GM19239 (cell line): ENCODE measurements at places on chromosomes 5 and 9.

DNA sequence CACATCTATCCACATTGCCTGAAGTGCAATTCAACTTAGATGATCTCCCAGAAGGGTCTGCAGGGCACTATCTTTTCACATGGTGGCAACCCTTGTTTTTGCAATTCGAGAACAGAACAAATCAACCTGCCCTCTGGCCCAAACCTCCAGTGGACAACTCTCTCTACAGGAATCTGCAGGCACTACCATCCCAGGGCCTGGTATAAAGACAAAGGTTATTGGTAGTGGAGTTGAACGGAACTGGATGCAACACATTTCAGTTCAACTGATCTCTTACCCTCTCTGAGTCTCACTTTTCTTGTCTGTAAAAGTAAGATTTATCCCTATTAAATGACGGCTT, 153.2 kb upstream of the EGFLAM start:
- no peak for DNase-seq

DNA sequence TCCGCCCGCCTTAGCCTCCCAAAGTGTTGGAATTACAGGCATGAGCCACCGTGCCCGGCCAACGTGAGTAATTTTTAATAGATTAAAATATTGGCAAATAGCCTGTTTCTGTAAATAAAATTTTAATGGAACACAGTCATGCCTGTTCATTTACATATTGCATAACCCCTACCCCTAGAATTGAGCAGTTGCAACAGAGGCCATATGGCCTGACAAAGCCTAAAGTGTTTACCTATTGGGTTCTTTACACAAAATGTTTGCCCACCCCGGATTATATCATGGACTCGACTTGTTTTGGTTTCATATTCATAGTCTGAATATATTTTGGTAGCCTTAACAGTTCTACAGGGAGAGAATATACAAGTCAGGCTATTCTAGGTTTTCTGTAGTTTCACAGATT, 5.3 kb downstream of the NSA2 start:
- no peak for DNase-seq

- no peak for DNase-seq
These were observed 709 bp downstream of the WHRN start for GRCh38 chr9:114504341-114505186.

DNA sequence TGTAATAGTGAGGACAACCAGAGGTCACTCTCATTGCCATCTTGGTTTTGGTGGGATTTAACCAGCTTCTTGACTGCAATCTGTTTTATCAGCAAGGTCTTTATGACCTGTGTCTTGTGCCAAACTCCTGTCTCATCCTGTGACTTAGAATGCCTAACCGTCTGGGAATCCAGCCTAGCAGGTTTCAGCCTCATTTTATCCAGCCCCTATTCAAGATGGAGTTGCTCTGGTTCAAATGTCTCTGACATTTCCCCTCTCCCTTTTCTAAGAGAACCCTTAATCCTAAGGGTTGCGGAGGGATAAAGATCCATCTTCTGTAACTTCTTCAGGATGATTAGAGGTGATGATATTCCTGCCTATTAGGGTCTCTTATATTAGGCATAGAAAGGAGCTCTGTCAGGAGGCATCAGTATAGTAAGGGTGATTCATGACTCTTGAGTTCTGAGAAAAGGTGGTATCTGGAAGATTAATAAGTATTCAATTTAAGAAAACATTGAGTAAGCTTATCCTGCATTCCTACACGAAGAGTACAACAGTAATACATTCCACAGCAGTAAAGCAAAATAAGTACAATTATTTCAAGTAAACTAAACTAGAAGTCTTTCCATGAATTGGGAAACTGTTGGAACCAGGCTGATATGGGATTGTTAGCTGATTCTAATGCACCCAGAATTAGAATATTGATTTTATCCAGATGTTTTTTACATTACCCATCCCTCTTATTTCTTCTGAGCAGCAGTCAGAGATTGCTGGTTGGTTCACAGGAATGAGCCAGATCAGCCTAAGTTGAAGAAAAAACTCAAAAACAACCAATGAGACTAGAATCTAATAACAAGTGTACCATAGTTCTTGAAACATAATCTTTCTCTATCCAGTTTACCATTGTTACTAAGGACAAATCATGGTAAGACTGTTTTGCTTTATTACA, 39.9 kb downstream of the SHC3 start:
- no peak for DNase-seq

DNA sequence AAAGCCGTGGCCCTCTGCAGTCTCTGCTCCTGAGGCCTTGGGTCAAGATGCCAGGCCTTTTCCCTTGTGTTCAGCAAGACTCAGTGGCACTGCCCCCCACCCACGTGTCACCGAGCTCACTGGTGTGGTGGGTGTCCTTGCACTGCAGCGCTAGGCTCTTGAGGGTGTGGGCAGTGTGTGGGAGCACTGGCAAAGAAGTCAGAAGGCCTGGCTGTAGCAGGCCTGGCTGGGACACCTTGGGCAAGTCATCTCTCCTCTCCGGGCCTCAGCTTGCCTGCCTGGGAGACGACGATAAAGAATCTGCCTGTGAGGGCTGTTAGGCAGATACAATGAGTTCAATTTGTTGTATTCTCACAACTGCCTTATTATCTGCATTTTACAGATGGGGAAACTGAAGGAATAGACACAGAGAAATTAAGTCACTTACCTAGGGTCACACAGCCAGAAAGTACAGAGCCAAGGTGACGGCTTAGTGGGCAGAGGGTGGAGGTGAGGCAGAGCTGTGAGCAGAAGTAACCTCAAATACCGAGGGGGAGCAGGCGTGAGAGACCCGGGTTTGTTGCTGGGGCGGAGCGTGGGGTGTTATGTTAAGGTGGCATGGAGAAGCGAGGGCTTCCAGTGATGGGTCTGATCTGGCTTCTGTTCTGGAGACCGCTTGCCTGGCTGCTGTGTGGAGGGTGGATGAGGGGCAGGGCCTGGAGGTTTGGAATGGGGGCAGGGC, 1.4 kb downstream of the TSPAN17 start:
- no peak for DNase-seq

DNA sequence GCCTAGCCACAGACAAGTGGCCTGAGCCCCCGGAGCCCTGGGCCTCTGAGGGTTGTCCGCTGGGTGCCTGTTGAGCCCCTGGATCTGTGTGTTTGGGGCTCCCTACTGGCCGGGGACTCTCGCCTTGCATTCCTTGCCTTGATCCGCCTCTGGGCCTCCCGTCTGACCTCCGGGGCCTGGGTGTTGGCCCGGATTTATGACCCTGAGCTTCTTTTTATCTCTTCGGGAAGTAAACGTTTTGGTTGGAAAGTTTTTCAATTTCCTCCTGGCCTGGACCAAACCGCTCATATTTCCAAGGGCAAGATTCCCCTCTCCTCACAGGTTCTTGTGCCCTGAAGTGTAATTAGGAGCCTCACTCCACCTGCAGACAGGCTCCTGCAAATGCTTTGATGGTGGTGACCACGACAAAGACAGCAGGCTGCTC, 69.3 kb upstream of the EGFLAM start:
- DNase-seq: no peak

DNA sequence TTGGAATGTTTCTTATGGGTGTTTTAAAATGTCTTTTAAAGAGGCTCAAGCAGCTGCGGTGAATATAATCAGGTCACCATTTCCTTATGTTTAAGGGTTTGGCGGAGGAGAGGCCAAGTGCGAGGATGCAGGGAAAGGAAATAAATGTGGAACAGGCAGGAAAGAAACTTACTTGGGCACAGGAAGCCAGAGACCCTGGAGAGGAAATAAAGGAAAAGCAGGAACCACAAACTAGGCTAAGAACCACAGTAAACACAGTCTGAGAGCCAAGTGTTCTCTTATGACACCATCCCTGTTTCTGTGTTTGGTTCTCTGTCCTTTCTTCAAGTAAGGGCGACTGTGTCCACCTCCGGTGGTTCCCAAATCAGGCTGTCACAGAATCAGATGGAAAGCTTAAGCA, 166.5 kb downstream of the C9orf152 start:
- DNase-seq: no peak

- no peak for DNase-seq
These were observed 89.1 kb upstream of the SLC30A5 start for GRCh38 chr5:69004676-69005075.

GRCh38 chr5:176908675-176909368, 9.7 kb upstream of the HK3 start:
- no peak for DNase-seq

DNA sequence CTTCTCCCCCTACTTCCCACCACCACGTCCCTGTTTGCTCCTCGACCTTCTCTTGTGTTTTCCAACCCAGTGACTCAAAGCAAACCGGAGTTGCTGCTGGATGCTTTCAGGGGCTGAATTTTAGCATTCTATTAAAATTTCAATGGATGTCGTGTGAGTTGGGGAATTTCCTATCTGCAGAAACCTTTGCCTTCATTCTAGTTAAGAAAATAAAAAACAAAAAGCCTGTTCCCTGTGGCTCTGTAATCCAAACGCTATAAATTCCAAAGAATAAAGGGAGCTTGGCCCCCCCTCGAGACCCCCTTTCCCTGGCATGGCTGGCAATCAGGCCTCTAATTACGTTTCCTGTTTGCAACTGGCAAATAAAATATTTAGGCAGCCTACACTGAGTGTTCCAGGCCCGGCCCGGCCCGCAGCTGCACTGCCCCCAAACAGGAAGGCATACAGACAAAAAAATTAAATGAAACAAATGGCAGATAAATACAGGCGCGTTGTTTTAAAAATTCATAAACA, 139.4 kb upstream of the PPP1R26 start:
- no peak for DNase-seq

- no peak for DNase-seq
These were observed 110.9 kb upstream of the COL5A1 start for GRCh38 chr9:134530724-134531123.

DNA sequence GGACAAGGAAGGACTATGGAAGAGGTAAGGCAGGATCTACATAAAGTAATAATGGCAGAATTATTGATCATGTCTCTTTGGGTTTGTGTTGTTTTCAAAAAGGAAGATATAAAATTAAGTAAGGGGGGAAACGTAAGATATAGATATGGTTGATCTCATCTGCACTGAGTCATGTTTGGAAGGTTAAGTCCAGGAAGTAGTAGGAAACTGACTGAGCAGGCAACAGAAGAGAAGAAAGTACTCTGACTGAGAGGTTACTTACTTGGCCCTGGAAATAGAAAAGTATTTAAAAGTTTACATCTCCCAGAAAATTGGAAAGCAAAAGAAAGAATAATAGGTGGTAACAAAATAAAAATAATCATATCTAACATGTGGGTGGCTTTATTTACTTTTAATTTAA, 405.3 kb upstream of the RGMB start:
- no peak for DNase-seq
